ENCODE measurements at places on chromosomes 3 and 15.

GRCh38 chr3:88691081-88691480, 416.3 kb upstream of the EPHA3 start:
- no peak for DNase-seq

DNA sequence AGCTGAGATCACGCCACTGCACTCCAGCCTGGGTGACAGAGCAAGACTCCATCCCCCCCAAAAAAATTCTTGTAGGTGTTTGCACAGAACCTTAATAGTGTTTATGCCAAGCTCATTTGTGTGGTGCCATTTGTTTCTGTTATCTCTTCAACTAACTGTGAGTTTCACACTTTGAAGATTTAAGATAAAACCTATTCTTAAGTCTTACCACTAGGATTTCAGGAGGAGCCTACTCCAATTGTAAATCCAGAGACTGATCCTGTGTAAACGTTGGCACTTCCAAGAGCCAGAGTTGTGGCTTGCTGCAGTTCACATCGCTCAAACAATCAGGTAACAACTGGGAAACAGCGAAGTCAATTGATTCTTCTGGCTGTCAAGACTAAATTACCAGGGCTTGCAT, 242.4 kb upstream of the SATB1 start:
- no peak for DNase-seq

GRCh38 chr15:59299929-59300617, 72.6 kb downstream of the MYO1E start:
- DNase-seq: peak; percentile 44

DNA sequence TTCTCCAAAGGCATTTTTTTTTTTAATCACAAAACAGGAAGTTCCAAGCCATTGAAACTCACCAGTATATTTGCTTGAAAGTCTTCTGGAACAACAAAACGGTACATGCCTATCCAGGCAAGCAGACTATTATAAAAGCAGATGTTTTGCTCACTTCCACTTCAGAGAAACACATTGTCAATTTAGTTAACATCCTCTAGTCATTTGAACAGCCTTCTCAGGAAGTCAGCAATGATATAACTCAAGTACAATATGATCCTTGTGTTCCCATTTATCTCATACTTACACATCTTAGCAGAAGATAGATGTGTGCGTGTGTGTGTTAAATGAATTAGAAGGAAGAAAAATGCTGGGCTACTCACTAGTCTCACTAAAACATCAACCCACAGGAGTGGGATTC, 30.4 kb downstream of the MECOM start:
- no peak for DNase-seq

- DNase-seq: no peak
Observed at GRCh38 chr3:66110840-66111239, 72.1 kb upstream of the MAGI1 start.

DNA sequence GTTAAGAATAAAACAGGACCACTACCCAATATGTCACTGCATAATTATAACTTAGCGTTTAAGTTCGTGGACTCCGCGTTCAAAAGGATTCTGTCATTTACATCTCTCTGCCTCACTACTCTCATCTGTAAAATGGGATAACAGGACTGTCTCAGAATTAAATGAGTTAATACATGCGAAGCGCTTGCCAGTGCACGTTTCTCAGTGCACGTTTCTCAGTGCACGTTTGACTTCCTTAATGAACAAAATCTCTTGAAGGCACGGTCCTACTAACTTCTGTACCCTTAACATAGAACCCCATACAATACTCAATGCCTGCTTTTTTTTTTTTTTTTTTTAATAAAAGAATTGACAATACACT, 499 bp downstream of the RABL3 start:
- DNase-seq: no peak

GRCh38 chr3:67001086-67001861, 3.2 kb downstream of the KBTBD8 start:
- no peak for DNase-seq

DNA sequence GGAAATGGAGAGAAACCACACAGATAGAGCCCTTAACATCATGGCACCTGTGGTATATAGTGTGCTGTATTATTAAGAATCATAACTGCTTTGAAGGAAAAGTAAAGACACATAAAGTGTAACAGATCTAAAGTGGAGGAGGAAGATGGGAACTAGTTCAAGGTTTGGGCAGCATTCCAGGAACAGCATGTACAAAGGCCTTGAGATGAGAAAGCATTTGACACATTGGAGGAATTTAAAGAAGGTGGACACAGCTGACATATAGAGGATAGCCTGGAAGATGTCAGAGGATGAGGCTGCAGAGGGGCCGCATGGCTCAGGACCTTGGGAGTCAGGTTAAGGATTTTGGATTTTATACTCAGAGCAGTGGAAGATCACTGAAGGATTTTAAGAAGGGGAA, 39.0 kb downstream of the LRTM1 start:
- no peak for DNase-seq

DNA sequence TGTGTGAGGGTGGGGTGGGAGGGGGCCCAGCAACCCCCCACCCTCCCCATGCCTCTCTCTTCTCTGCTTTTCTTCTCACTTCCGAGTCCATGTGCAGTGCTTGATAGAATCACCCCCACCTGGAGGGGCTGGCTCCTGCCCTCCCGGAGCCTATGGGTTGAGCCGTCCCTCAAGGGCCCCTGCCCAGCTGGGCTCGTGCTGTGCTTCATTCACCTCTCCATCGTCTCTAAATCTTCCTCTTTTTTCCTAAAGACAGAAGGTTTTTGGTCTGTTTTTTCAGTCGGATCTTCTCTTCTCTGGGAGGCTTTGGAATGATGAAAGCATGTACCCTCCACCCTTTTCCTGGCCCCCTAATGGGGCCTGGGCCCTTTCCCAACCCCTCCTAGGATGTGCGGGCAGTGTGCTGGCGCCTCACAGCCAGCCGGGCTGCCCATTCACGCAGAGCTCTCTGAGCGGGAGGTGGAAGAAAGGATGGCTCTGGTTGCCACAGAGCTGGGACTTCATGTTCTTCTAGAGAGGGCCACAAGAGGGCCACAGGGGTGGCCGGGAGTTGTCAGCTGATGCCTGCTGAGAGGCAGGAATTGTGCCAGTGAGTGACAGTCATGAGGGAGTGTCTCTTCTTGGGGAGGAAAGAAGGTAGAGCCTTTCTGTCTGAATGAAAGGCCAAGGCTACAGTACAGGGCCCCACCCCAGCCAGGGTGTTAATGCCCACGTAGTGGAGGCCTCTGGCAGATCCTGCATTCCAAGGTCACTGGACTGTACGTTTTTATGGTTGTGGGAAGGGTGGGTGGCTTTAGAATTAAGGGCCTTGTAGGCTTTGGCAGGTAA, 8.1 kb downstream of the FAM131A start:
- DNase-seq: no peak

DNA sequence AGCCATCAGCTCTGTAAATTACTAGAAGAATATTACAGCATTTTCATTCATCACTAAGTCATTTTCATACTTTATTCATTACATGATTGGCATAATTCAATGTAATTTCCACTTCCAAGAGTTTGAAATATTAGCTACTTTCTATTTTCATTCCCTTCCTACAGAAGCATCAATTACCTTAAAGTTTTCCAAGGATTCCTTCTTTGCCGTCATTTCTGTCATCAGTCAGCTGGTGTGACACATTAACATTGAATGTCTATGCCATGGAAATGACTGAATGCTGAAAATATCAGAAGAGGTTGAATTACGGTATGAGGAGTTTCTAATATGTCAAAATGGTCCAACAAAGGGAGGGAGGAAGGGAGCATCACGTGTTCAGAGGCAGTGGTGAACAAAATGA, 718.2 kb upstream of the GRM7 start:
- DNase-seq: no peak

GRCh38 chr3:185152410-185153170, at the start of gene C3orf70:
C3orf70 (minus strand) TSS chr3:185153060; CDS start chr3:185152823, 237 bp downstream.
- peak; percentile 10 for DNase-seq

- no peak for DNase-seq
Observed at GRCh38 chr3:155635056-155635455, 109.8 kb downstream of the PLCH1 start.

Data from stimulated activated CD4-positive, alpha-beta T cell treated with anti-CD3 and anti-CD28 coated beads, Interleukin-2, amount 100 ng/mL, for 48 hours (primary cell).